ENCODE measurements at places on chromosomes 2 and 18.

DNA sequence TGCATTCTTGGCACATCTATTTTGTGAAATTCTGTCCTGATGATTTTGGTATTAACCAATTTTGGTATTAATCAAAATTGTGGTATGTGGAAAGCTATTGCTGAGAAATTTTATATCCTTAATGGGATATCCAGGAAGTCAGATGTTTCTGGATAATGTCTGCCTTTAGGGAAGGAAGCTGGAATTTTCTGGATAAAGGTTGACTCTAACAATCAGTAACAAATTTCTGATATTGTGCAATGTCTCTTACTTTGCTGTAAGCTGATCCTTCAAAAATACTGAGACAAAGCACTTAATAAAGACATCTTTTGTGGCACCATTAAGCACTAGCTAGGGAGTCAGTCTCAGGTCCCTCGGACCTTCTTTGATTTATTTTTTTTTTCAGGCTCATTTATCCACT is 100.8 kb upstream of the UGP2 start:
- no peak for DNase-seq

- peak; percentile 35 for DNase-seq
Measured at GRCh38 chr18:53698907-53699306, 525.6 kb downstream of the MBD2 start.

GRCh38 chr2:37282746-37283145 is 41.9 kb downstream of the PRKD3 start:
- no peak for DNase-seq

- no peak for DNase-seq
Measured at GRCh38 chr2:39399570-39399969, 37.5 kb downstream of the MAP4K3 start.

DNA sequence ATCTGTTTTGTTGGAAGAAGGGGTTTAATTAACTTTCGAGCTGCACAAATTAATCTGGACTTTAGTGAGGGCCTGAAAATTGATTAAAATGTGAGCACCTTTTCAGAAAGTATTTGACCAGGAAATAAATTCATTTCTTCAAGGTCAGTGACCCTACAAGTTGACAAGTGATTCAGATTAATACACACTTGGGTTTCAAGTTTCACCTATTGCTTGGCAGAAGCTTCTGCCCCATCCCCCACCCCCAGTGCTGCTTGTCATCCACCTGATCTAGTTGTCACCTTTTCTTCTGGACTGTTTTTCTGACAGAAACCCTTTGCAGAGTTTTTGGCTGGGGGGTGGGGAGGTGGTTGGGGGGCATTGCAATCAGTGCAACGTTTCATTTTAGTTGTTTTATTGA is 46.2 kb downstream of the RPRM start:
- no peak for DNase-seq

DNA sequence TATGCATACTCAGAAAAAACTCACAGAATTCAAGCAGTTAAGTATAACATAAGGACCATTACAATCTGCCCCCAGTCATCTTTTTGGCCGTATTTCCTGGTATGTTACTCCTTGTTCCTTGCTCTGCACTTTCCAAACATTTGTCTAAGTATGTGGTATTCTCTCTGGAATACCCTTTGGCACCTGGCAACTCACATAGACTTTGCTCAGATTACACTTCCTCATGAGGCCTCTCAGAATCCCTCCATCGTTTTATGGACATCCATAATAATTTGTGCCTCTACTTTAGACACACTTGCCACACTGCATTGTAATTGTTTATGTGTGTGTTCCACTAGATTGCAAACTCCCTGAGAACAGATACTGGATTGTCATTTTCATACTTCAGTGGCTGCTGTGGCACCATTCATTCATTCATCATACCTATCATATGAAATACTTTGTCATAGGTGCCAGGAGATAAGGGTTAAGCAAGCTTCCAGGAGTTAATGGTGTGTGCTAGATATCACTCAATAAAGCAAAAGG is 84.0 kb downstream of the HIBCH start:
- no peak for DNase-seq

- DNase-seq, result no peak
Measured at GRCh38 chr2:45242161-45242741, 233.0 kb upstream of the SIX2 start.

GRCh38 chr2:240570531-240571313 is 2.4 kb downstream of the RNPEPL1 start:
- DNase-seq, result no peak

DNA sequence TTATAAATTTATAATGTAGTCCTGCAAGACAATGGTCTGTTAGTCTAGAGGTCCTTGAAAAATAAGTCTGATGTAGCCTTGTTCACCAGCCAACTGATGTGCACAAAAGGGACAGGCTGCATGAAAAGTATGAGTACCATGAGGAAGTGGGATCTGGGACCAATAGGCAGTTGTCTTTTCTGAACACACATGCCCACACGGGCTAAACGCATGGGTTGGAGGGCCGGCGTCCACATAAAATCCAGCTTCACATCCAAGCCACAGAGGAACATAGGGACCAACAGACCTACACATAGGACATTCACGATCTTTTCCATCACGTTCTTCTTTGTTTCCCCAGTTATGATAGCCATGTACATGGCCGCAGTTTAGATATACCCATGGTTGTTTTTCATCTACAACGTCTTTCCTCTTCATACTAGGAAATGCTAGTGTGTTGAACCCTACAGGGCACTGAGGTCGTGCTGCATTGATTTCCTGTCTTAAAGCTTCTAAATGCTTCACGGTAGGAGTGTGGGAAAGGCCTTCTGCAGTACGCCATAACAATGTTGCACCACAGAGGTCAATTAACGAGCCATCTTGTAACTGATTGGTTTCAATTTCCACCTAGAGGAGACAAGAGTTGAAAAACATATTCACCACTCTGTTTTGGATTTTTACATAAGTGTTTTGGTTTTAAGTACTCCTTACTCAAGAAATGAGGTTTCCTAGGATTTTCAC is 49.4 kb downstream of the PELI1 start:
- no peak for DNase-seq

GRCh38 chr2:28528206-28528605 is 32.3 kb downstream of the PLB1 start:
- DNase-seq, result no peak

- no peak for DNase-seq
Measured at GRCh38 chr2:121774235-121774634, 18.8 kb downstream of the TSN start.

GRCh38 chr2:127428057-127428814 is 10.0 kb downstream of the PROC start:
- DNase-seq, result no peak

GRCh38 chr2:56338232-56338631 is 154.4 kb downstream of the CCDC85A start:
- DNase-seq, result no peak

DNA sequence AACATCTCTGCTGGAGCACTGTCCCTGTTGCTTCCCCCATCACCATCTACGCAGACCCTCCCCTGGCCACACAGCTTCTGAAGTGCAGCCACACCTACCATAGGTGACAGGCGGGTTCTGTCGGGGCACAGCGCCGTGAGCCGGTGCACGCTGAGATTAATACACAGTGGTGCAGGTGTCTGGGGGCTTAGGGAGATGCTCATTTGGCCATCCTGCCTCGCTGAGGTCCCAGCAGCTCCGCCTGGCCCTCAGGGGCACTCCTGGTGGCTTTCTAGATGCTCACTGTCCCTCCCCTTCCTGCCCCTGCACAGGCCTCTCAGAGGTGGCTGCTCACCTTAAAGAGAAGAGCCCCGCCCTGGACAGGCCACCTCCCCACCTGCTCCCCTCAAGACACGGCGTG is 18.9 kb upstream of the RPL31 start:
- DNase-seq, result no peak

GRCh38 chr18:63936932-63937393 is 12.1 kb upstream of the HMSD start:
- no peak for DNase-seq

- DNase-seq, result peak; percentile 75
Measured at GRCh38 chr2:192195548-192196418, 1.1 kb upstream of the TMEFF2 start.

DNA sequence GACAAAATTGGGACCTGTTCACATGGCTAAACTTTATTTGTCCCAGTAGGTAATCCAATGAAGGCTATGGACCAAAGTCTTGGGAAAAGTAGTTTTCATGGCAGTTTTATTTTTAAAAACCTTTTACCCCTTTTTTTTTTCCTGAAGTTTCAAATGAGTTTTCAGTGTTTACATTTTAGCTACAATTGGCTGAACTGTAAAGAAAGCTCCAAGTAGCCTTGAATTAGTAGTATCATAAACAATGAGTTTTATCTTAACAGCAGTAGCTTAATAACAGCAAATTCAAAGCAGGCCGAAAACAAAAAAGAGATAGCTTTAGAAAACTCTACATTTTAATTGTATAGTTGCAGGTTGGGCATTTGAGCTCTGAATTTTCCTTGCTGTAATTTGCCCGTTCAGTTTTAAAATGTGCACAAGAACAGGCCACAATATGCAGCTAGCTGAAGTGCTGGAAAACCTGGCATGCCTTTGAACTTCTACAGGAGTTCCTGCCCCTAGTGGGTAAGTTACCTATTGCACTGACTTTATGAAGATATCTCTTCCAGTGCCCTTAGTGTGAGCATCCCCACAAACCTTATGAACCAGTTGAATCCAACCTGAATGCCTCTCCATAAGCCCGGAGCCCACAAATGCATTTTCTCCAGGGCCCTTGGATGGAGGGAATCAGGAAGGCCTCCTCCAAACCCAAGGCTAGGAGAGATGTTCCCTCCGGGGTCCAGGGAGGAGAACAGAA is 106.7 kb downstream of the XRCC5 start:
- DNase-seq, result no peak

- DNase-seq, result no peak
Measured at GRCh38 chr2:43400508-43400907, 174.1 kb upstream of the ZFP36L2 start.

DNA sequence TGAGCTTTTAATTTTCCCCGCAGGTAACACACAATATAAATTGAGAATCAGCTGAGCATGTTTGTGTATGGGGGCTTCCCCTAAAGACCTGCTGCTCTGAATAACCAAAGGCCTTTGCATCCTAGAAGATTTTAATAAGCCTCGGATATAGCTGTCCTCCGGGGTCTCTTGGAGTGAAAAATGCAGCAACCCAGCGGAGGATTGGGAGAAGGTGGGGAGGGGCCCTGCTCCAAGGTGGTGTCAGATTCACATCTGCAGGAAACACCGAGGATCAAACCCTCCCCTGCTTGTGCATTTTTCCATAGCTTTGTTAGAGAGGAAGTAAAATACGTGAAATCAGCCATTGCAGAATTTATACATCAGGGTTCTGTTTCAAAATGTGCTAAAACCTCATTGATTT is 63.0 kb upstream of the OTOF start:
- DNase-seq, result no peak

DNA sequence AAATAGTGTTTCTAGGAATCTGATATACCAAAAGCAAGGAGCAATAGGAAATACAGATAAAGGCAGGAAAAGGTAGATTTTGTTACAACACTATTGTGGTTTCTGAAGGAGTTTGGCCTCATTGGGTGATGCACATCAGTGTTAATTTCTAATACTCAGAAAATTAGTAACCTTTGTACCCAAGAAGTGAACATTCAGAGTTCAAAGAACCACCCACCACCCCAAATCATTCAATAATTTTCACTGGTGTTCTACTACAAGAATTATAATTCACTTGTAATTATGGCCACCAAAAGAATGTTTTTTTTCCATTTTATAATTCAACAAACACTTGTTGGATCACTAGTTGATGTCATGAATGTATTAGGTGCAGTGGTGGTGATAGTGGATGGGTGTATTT is 183.3 kb downstream of the UBE2E3 start:
- no peak for DNase-seq

- peak; percentile 86 for DNase-seq
Measured at GRCh38 chr2:67846370-67847070, 216.3 kb downstream of the C1D start.

- no peak for DNase-seq
Measured at GRCh38 chr18:26460449-26461091, 87.8 kb downstream of the KCTD1 start.

DNA sequence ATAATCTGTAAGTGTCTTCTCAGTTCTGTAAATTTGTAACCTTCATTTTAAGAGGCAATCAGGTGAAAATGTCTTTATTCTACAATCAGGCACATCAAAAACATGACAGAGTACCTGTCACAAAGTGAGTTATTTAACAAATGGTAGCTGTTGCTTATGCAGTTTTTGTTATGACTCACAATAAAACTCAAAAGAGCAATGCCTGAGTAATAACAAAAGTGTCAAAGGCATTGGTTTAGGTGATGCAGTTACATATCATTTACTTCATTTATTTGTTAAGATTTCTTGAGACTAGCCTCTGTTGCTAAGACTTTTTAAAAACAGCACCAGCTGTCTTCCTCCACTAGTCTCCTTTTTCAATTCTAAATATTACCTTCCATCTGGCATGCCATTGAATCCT is 177.8 kb downstream of the KIAA1328 start:
- DNase-seq, result no peak

- DNase-seq, result no peak
Measured at GRCh38 chr2:161947836-161948235, 126.2 kb downstream of the DPP4 start.

DNA sequence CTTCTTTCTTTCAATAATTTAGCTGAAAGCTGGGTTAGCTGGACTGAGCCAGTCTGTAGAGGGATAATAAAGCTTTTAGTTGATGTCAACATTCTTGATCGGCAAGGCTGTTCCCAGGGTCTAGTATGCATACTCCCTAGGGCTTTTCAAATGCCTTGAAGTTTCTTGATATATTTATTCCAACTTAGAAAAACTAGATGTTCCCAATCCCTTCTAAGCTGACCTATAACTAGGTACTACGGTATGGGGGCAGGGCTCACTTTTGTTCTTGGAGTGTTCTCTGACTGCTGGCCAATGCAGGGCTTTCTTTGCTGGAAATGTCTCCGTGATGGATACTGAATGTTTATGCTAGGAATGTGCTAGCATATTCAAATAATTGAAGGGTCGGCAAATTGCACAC is 258.6 kb upstream of the TANK start:
- DNase-seq, result no peak
